GM13976 (cell line): ENCODE measurements at places on chromosomes 13 and 19.

DNA sequence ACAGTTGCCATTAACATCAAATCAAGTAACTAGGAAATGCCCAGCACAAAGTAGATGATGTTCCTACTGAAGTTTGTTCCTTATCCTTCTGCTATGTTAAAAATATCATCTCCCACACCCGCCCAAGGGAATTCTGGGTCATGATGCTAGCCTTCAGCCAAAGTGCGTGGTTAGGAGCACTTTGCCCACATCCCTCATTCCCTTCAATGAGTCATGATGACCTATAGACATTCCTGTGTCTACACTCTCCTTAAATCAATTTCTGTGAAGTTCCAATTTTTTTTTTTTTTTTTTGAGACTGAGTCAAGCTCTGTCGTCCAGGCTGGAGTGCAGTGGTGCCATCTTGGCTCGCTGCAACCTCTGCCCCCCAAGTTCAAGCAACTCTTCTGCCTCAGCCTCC is 17.0 kb downstream of the RXFP2 start:
- no peak for DNase-seq

GRCh38 chr13:58907347-58907746 is 1256.4 kb downstream of the DIAPH3 start:
- DNase-seq, result no peak

- no peak for DNase-seq
These were observed 7.3 kb downstream of the OPA3 start for GRCh38 chr19:45577111-45577905.

DNA sequence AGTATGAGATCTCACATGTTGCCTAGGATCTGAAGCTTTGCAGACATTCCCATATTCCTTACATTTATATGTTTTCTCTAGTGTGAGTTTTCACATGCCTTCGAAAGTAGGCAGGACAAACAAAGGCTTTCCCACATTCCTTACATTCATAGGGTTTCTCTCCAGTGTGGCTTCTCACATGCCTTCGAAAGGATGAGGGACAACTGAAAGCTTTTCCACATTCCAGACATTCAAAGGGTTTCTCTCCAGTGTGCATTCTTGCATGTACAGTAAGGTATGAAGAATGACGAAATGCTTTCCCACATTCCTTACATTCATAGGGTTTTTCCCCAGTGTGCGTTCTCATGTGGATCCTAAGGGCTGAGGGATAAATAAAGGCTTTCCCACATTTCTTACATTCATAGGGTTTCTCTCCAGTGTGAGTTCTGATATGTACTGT is 14.2 kb downstream of the ZNF699 start:
- DNase-seq, result no peak

GRCh38 chr13:62932256-62932883 is 1516.7 kb upstream of the PCDH20 start:
- DNase-seq, result no peak

DNA sequence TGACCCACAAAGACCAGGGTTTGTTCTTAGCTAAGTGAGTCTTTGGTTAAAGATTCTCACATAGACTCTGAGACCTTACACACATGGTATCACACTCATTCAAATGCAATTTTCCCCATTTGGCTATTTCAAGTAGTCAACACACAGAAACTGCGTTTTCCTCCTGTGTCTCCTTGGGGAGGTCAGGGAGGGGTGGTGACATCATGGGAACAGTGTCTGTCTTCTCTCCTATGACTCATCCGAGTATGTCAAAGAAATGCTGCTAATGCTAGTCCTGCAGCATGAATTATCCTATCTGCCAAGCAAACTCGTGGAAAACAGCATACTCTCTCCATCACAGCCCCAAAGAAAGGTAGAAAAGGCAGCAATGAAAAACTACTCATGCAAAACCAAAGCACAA is 100.2 kb downstream of the ENOX1 start:
- DNase-seq, result no peak

- DNase-seq, result no peak
These were observed 5.6 kb downstream of the ARGLU1 start for GRCh38 chr13:106562301-106562700.

- DNase-seq, result no peak
These were observed 9.0 kb upstream of the MYDGF start for GRCh38 chr19:4678881-4679790.

GRCh38 chr13:99967869-99968520 is 3.6 kb downstream of the ZIC5 start:
- DNase-seq, result no peak

DNA sequence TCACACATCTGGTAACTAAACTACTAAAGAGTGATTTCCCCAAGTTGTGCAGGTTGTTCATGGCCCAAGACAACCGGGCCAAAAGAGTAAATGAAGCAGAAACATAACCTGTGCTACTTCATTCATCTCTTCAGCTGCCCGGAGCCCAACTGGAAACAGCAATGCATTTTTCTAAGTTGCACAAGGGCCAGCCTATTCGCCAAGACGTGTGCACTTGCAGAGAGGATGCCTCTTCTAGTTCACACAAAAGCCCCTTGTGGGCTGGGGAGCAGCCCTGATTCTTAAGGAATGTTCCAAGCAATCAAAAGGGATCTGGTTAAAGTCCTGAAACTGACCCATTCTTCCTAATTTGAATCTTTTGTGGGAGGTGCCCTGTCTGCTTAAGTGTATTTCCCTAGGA is 275.8 kb downstream of the SHISA2 start:
- no peak for DNase-seq

DNA sequence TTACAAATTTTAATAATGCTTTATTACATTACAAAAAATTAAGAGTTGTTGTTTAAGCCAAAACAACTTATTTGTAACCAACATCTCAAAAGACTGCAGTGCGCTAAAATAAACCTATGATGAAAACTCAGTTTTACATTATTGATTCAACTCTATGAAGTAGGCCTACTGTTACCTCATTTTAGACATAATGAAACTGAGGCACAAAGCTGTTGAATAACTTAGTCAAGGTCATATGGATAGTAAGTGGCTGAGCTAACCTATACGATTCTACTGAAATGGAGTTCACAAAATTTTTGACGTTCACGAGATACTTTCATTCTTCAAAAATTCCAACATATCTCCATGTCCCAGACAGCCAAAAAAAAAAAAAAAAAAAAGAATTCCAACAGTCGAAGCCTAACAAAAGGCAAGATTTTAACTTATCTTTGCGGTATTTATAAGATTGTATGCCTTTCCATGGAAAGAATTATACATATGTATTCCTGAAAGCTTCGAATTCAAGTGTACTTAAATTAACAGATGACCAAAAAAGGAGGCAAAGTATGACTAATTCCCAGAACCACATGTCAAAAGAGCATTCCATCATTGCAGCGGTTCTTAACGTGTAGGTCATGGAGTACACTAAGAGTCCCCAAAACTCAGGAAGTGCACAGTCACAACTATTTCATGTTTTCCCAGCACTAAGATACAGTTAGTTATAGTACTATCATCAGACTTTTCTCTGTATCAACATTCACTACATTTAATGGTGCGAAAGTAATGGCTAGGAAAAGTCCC is 69.4 kb downstream of the PSPC1 start:
- DNase-seq, result no peak

GRCh38 chr13:112892426-112893206 is 76.4 kb upstream of the MCF2L start:
- no peak for DNase-seq

- no peak for DNase-seq
These were observed 160.3 kb downstream of the KCTD12 start for GRCh38 chr13:76725896-76726295.

DNA sequence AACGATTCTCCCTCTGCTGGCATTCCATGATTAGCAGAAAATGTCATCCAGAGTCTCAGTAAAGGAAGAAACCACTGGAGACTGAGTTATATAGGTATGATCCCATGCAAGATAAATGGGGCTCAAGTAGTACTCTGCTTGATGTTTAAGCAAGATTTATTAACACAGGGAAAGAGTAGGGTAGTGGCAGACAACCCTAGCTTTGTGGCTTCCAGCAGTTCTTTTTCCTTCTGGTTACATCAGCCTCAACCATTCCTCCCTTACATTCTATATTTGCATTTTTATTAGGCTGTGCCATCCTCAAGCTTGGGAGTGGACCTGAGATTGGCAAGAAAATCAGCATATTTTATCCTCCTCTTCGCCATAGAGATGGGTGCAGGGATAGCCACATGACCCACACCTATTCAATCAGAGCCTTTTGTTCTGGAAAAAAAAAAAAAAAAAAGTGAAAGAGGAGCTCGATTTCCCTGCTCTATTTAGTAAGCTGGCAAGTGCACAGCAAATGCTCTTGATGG is 402.1 kb downstream of the ZNF536 start:
- DNase-seq, result no peak

GRCh38 chr19:35447606-35448469 is at the start of gene FFAR2:
TSS of gene FFAR2 (plus strand) at chr19:35448257. CDS start at chr19:35449715, 1,458 bp downstream.
- no peak for DNase-seq

DNA sequence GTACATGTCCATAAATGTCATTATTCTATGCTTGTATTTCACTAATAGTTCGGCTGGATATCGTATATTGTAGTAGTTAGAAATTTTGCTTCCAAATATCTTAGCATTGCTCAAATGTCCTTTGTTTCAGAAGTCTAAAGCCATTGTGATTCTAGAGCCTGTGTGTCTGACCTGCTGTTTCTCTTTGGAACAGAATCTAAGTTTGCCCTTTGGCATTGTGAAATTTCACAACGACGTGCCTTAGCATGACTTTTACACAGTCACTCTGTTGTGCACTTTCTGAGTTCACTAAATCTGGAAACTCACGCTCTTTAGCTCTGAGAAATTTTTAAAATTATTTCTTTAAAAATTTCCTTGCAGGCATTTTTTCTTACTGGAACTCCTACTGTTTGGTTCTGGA is 152.2 kb downstream of the TBC1D4 start:
- DNase-seq, result no peak

GRCh38 chr13:107580741-107581412 is 634.5 kb downstream of the LIG4 start:
- no peak for DNase-seq

GRCh38 chr19:7534531-7535046 is 928 bp upstream of the PNPLA6 start:
- DNase-seq, result peak; percentile 76

DNA sequence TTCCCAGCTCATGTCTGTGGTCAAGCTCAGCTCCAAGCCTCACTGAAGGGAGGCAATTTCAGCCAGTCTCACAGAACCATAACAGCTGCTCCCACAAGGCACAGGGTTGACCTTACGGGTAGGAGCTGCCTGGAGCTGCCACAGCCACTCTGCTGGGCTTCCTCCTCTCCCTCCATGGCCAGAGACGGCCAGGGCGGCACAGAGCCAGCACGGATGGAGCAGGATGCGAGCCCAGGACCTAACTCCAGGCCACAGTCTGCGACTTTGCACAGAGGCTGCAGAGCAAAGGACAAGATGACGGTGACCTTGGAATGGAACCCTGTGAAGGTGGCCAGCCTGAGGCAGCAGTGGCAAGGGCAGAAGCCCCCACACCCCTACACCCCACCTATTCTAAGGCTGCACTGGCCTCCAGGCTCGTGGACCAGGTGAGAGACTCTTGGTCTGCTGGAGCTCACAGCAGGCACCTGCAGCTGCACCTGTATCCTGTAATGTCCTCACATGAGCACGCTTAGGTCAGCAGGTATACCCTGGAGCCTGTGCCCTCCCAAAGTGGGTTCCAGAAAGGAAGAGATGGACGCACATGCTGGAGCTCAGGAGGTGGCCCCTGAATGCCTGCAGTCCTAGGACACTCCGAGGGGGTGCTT is 29.6 kb downstream of the ADPRHL1 start:
- DNase-seq, result no peak

GRCh38 chr13:80928241-80928640 is 587.3 kb upstream of the SPRY2 start:
- no peak for DNase-seq

DNA sequence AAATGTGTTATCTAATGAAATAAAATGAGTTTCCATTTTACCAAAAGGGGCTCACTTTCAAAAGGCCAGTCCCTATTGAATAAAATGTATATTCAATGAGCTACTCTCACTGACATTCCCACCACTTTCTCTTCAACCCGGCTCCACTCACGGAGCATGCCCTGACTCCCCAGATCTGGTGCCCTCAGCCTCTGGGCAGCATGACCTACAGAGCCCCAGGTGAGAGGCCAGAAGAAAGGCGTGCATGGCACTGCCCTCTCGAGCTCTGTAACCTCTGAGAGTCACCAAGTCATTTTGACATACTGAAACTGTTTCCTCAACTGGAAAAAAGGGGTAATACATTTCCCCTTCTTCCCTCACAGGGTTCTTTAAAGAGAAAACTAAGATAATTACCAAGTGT is 25.2 kb upstream of the SIAH3 start:
- no peak for DNase-seq

DNA sequence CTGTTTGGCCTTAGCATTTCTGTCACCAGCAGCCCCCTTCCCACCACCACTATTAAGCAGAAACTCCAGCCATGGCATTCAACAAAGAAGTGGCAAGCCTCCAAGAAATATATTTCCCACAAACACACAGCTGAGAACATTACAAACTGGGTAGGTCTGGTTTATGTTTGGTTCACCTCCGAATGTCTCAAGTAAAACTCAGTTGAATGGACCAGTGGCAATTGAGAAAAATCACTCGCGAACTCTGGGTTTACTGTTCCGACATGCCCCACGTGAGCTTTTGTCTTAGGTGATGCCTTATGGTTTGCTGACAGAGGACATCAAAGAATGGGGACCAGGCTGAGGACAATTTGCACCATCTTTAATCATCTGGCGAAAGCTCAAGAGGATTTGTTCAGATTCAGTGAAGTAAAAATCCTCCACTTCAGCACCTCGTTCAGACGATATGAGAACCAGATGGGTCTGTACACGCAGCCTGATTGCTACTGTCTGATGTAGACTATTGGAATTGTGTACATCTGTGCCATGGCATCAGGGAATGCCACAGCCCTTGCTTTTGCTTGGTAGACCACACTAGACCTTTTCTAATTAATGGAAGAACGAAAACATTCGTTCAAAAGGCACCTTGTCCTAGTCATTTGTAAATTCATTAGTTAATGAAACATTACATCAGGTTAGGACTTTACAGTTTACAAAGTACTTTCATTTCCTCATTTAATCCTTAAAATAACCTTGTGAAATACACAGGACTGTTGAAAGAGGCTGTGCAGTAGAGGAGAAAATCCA is 59.4 kb downstream of the SLC10A2 start:
- DNase-seq, result no peak

- no peak for DNase-seq
These were observed 15.5 kb downstream of the KASH5 start for GRCh38 chr19:49403404-49404187.

- DNase-seq, result no peak
These were observed 13.9 kb downstream of the FCHO1 start for GRCh38 chr19:17765069-17765618.

GRCh38 chr13:108669381-108669780 is 40.0 kb downstream of the MYO16 start:
- DNase-seq, result no peak
